ENCODE measurements at places on chromosomes 12 and 14.

- peak; percentile 88 for DNase-seq
Measured at GRCh38 chr12:27652174-27652763, 44.0 kb upstream of the REP15 start.

DNA sequence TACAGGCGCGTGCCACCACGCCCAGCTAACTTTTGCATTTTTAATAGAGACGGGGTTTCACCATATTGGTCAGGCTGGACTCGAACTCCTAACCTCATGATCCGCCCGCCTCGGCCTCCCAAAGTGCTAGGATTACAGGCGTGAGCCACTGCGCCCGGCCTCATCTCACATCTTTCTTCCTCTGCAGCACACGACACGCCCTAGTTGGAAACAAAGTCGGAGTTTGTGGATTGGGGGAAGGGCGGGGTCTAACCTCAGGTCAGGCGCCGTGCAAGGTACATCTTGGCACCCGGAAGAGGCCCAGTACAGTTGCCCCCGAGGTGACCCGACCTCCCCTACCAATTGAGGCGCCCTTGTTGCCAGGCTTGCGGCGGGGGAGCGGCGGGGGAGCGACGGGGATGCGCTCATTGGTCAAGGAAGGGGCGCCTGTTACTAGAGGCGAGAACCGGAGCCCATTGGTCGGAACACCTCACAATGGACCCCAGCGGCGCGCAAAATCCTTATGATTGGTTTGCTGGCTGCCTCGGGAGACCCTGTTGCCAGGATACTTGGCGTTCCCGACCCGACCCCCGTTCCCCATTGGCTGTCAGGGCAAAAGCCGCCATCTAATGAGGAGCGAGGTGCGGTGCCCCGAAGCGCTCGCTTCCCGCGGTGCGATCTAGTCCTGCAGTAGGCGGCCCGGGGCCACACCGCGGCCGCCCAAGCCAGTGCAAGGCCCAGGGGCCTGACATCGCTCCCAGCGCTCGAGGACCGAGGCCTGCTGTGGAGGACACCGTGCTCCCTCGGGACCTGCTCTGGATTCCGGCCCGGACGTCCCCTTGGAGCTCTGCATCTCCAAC, at the start of gene REC8:
Gene REC8, plus strand, starts transcription at position 659 of the 839 bp plus-strand sequence. CDS start 473 bp downstream, outside the sequence.
- peak; percentile 97 for DNase-seq

GRCh38 chr12:7439579-7440505, 4.1 kb downstream of the CD163L1 start:
- DNase-seq, result peak; percentile 22

DNA sequence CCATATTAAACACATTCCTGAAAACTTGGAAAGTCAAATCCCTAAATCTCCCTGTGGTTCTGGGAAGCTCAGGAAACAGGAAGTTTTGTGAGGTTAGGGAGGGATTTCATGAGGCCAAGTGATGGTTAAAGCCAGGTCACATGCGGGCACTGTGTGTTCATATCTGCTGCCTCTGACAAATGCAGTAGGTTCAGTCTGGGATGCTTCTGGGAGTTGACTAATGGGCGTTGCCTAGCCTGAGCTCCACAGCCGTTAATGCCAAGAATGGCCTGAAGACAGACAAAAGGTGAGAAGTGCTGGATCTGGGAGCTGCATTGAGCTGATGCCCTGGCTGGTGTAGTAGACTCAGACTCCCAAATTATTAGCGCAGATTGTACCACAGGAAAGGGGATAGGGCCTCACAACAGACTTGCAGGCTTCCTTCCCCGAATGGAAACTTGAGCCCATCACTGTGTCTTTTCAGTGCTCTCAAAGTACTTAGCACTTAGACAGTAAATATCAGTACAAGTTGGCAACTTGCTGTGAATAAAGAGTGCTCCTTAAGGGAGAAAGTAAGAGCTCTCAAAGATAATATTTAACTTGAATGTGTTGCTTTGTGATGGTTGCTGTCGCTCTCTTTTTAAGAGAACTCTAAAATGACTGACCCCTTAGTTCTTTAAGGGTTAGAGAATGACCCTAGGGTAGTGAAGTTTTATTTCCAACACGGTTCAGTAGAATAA, 17.3 kb downstream of the GSG1 start:
- peak; percentile 28 for DNase-seq

DNA sequence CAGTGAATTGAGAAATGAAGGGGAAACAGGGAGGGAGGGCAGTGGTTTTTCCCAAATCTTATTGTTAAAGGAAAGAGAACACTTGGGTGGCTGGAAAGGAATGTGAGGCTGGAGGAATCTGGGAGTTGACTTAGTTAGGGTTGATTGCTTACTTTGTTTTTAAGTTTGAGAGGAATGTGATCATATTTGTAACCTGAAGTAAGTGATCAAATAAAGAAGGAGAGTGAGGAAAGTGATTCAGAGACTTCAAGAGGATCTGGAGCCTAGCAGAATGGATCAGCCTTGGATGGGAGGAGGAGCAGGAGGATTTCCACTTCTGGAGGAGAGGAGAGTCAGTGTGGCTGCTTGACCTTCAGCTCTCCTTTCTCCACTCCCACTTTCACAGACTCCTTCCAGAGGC, 6.0 kb upstream of the LRP6 start:
- peak; percentile 22 for DNase-seq

GRCh38 chr12:104538891-104539462, 82.2 kb downstream of the CHST11 start:
- no peak for DNase-seq

GRCh38 chr14:24332268-24332993, 2.4 kb downstream of the ADCY4 start:
- DNase-seq, result peak; percentile 71

DNA sequence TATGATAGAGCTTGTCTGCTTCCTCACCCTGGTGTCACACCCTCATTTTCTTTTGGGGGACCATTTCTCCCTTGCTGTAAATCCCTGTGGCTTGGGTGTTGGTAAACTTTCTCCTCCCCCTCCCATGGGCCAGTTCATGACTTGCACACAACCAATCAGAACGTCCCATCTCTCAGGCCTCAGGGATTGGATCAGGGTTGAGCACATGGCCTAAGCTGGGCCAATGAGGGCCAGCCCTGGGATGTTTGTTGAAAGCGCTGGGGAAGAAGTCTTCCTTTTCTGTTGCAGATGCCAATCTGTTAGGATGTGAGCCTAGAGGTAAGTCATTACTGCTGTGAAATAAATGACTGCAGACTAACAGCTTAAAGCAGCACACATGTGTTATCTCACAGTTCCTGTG, 136.7 kb downstream of the AACS start:
- no peak for DNase-seq

- peak; percentile 13 for DNase-seq
Measured at GRCh38 chr12:85179680-85180270, 100.2 kb upstream of the ALX1 start.

DNA sequence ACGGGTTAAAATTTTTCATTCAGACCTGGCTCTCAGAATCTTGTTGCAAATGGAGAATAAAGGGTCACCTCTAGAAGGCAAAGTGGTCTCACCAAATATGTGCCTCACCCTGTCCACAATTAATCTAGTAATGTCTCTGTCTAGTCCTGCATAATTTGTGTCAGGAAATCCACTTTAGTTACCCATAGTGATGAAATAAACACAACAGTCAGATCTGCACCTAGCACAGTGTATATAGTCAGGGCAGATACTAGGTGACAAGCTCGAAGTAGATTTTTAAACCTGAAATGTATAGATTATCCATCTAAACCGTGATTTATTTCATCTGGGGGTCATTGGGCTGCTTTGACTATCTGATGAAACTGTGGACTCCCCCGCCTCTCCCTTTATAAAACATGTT, 15.9 kb upstream of the FLVCR2 start:
- DNase-seq, result no peak

GRCh38 chr14:24463017-24463883, 20.7 kb upstream of the SDR39U1 start:
- DNase-seq, result no peak

DNA sequence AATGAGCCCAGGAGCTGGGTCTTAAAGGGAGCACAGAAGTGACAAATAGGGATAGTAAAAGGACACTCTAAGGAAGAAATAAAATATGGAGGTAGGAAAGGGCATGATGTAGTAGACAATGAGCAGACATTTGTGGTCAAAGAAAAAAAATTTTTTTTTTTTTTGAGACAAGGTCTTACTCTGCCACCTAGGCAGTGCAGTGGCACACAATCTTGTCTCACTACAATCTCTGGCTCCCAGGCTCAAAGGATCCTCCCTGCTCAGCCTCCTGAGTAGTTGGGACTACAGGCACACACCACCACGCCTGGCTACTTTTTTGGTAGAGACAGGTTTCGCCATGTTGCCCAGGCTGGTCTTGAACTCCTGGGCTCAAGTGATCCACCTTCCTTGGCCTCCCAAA, 8.5 kb downstream of the FKBP3 start:
- DNase-seq, result no peak

- DNase-seq, result no peak
Measured at GRCh38 chr12:122148657-122149056, 25.4 kb downstream of the IL31 start.

DNA sequence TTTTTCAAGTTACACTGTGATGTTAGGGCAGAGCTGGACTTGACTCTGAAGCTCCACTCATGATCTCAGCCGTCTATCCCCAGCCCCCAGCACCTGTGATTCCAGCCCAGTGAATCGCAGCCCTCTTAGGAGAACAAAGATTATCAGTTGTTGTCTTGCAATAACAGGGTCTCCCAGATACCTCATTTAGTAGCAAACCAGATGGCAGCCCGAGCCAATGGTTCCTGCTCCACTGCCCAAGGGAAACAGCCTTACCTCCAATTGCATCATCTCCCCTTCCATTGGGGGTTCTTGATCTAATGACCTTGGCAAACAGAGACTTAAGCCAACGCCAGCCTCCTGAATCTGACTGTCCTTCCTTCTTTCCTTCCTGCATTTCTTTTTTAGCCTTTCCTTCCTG, 371.2 kb downstream of the BCL11B start:
- no peak for DNase-seq

DNA sequence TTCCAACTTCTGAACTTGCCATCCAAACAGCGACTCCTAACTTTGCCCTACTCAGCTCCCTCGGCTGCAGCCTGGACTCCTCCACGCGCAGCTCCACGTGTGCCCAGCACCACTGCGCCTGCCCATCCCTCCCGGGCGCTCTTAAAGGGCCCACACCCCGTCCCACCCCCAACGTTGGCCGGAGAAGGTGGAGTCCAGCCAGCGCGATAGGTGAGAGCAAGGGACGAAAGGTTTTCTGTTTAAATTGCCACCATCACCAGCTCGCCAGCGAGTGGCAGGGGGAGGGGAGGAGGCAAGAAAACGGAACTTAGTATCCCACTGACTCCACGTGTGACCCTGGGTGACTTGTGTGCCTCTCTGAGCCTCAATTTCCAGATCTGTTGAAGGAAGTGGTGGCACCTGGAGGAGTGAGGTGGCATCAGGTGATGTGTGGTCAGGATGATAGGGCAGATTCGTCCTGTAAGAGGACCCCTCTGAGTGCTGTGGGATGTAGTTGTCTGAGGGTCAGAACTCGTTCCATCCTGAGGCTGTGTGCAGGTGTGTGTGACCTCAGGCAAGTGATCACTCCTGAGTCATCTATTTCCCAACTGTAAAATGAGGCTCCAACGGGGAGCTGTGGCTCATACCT, 59.7 kb downstream of the TRPV4 start:
- DNase-seq, result no peak

DNA sequence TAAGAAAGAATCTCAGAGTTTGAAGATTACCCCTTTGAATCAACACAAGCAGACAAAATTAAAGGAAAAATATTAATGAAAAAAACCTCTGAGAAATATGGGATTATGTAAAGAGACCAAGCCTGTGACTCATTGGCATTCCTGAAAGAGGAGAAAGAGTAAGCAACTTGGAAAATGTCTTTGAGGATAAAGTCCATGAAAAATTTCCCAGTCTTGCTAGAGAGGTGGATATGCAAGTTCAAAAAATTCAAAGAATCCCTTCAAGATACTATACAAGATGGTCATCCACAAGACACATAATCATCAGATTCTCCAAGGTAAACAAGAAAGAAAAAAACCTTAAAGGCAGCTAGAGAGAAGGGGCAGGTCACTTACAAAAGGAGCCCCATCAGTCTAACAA, 13.3 kb downstream of the SLCO1B1 start:
- no peak for DNase-seq

DNA sequence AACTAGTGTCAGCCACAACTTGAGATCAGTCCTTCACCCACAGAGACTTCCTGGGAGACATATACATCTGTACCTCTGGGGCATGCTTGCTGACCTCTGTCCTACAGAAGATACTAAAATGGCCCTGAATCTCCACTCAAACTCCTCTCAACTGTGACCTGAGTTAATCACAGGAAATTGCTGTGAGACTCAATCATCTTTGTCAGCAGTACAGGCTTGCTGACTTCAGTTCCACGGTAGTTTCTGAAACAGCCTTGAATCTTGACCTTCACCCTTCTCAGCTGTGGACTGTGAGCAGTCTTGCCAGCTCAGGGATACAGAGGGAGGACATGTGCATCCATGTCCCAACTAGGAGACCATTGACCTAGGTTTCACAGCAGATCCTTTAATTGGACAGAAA, 1.4 kb upstream of the KLRC1 start:
- no peak for DNase-seq

- DNase-seq, result no peak
Measured at GRCh38 chr12:112800183-112800582, 8.6 kb downstream of the RPH3A start.

DNA sequence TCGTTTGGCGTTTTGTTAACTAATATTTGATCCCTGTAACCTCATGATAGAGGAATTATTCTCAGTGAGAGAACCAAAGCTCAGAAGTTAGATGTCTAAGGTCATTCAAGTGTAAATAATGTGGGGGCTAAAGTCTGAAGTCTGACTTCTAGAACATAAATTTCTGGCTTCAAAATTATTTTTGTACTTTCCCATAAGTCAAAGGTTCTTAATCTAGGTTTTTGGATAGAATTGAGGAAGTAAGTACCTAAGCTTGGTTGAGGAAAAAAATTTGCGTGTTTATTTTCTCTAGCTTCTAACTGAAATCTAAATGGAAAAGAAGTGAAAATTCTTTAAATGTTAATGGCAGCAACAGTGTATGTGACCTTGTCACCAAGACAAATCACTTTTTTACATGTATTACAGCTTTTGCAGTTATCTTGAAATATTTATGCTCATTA, 2.3 kb downstream of the LARP4 start:
- DNase-seq, result no peak

DNA sequence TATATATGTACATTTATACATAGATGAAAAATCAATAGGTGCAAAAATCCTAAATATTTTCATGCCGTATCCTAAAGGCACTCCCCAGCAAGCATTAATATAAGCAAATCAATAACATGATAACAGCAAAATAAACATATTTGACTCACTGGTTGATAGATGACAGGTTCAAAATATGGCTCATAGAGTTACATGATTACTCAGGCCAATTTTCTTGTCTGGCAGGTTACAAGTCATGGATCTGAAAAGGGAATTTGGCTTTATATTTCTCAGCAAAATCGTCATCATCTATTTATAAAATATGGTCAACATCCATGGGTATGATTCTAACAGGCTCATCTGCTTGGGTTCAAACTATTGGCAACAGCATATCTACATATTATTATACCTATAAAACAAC, 34.9 kb upstream of the SYT1 start:
- no peak for DNase-seq

GRCh38 chr12:9244894-9245293, 36.7 kb upstream of the PZP start:
- DNase-seq, result no peak

DNA sequence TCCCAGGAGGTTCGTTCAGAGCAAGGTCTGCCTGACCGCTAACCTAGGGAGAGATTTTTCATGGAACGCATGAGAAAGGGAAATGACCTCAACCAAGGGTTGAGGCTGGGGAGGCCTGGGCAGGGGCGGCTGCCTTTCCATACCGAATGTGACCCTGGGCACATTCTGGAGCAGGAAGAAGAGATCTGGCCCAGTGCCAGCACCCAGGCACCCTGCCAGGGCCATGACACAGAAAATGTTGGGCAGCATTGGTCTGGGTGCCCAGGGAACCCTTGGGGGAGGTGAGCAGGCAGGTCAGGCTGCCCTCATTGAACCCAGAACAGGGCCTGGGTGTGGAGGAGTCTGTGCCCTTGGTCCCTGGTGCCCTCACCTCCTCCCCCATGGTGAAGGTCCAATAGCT, 106.8 kb downstream of the CALM1 start:
- no peak for DNase-seq

All from umbilical cord (tissue), 2 donors.